NCI-H446 (cell line): ENCODE measurements at places on chromosomes 2 and 18.

DNA sequence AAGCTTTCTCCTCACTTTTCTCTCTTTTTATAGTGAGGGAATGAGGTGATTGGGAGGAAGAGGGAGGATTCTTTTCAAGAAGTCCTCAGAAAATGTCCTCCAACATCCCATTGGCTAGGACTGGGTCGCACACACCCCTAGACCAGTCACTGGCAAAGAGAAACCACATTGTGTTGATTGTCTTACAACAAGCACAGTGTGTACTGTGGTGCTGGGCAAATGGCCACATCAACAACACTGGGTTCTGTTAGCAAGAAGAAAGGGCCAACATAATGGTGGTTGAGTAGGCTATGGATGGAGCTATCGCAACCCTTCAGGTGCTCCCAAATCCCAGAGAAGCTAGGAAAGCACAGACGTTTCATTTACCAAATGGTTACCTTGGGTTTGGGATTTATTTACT lies 18.7 kb upstream of the PTPN4 start:
- no peak for DNase-seq

- no peak for DNase-seq
These were observed 244.3 kb downstream of the METTL4 start for GRCh38 chr18:2326999-2327398.

GRCh38 chr2:228866781-228867180 lies 404.3 kb downstream of the PID1 start:
- no peak for DNase-seq

DNA sequence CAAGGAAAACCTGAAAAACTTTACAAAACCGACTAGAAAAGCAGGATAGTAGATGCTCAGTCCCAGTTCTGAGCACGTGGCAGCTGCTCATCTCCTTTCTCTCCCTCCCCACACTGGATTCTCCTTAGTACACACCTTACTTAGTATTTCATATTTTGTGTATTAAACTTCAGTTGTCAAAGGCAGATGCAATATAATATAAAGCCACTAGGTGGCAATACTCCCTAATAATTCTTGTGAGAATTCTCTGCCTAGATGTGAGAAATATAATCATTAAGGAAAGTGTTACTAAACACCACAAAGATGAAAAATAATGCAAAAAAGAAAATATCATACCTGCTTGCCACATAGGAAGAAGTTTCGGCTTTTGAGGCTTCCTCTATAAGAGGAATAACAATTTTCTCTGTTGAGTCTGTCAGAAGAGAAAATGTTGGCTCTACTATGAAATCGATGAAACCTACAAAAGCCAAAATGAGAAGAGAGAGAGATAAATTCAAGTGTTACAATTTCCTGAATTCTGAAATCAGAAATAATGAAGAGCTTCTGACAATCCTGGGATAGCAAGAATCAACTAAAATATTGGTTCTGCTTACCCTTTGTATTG lies 200.6 kb downstream of the PPP1R1C start:
- DNase-seq, result peak; percentile 48

DNA sequence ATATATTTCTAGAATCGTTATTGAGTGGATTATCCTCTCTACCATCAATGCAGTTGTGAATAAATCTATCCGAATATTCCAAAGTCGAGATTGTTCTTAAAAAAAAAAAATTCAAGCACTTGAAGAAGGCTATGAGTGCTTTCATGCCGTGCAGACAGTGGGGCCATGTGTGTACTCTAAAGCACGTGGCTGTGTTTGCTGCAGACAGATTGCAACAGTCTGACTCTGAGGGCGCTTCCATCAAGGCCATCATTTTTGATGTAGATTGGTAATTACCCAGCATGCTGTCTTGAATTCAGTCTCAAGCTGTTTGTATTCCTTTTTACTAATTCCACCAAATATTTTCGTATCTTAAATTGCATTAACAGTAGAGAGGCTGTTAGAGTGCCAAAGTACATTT lies 325.9 kb upstream of the LINC00305 start:
- DNase-seq, result peak; percentile 12

- DNase-seq, result no peak
These were observed 22.3 kb upstream of the RHOB start for GRCh38 chr2:20424300-20425290.

DNA sequence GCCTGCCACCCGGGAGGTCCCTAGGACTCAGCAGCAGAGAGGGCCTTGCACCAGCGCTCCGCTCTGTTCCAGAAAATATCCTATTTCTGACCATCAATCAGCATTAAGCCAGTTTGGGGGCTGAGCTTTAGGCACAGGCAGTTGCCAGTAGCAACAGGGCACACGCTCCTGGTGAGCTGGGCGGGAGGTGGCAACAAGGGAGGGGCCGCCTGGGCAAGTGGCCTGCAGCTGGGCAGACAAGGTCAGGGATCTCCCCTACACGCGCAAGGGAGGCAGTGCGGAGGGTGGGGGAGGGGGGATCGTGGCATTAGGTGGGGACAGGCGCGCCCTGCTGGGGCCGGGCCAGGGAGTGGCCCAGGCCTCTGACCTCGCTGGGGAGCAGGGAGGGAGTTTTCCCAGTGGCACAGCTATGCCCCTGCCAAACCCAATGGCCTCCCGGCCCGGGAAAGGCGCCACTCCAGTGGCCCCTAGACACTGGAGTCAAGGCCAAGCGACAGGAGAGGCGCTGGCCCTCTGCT lies 302.8 kb downstream of the NCKAP5 start:
- DNase-seq, result no peak

- no peak for DNase-seq
These were observed 258.6 kb downstream of the ZEB2 start for GRCh38 chr2:144261336-144261735.

DNA sequence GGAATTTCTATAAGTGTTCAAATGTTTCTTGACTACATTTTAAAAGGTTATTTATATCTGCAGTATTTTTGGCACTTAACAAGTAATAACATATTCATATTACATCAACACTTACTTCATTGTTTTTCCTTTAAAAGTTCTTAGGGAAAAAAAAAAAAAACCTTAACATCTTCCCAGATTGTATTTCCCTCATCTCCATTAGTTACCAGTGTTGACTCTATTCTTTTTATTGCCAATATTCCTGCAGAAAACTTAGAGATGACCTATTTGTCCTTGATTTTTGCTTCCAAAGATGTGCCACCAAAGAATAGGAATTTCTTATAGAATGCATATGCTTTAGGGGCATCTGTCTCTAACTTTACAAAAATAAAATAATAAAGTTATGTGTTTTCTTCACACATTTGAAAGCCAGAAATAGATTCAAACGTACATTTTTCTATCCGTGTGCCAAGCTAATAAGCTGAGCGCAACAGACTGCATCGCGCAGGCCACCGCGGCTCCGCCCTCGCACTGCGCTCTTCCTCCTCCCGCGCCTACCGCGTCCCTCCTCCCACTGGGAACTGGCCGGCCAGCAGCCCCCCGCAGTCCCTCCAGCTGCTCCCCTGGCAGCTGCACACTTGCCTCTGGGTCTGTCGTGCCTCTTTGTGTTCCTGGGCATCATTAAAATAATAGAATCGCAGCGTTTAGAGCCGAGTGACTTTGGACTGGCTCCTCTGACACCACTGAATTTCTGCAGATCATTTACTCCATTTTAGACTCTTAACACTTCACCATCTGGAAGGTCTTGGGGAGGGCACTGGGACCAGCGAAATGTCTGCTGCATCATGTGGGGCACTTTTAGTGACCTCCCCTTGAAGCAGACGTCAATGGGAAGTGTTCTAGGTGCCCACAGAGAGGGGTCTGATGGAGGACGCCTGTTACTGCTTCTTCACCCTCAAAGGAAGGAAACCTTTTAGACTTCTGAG lies 21.2 kb upstream of the NAB1 start:
- peak; percentile 72 for DNase-seq

DNA sequence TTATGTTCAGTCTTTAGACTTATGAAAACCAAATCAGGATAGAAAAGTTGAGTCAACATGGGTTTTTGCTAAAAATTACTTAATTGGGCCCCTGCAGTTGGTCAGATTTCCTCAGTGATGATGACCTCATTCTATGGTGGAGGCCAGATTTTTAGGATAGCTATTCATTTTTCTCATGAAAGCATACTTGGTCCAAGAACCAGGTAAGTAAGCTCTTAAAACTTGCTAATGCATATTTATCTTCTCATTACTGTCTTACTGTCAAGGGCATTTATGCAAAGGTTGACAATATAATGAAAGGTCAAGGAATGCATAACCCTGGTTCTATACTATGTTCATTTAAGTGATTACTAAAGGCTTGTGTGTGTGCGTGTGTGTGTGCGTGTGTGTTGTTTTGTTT lies 650.6 kb downstream of the SATB2 start:
- no peak for DNase-seq

GRCh38 chr2:174688079-174688478 lies 76.2 kb downstream of the CHRNA1 start:
- peak; percentile 28 for DNase-seq

DNA sequence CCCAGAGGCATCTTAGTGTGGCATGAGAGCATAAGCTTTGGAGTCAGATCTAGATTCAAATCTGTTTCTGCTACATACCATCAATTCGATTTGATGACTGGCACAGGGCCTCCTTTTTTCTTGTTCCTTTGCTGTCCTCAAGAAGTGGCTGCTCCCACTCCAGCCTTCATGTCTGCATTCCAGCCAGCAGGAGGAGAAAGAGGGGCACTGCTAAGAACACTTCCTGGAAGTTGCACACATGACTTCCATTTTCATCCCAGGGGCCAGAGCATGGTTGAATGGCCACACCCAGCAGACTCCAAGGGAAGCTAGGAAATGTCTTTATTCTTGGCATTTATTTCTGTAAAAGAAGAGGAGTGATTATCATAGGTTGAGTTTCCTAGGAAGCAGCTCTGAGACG lies 50.4 kb downstream of the EML6 start:
- DNase-seq, result no peak
